ENCODE measurements at places on chromosomes 13 and 19.

- no peak for DNase-seq
These were observed 1434.7 kb downstream of the SLITRK1 start for GRCh38 chr13:82447416-82448077.

- no peak for DNase-seq
These were observed 40.7 kb downstream of the PIN1 start for GRCh38 chr19:9875796-9876195.

- DNase-seq = no peak
These were observed 16.6 kb upstream of the IRS2 start for GRCh38 chr13:109802936-109803335.

GRCh38 chr13:25276748-25277147 is 10.5 kb downstream of the MTMR6 start:
- DNase-seq = no peak

- no peak for DNase-seq
These were observed 6.8 kb upstream of the CCDC124 start for GRCh38 chr19:17926044-17926443.

GRCh38 chr13:75334634-75335447 is 147.1 kb downstream of the TBC1D4 start:
- DNase-seq = no peak

DNA sequence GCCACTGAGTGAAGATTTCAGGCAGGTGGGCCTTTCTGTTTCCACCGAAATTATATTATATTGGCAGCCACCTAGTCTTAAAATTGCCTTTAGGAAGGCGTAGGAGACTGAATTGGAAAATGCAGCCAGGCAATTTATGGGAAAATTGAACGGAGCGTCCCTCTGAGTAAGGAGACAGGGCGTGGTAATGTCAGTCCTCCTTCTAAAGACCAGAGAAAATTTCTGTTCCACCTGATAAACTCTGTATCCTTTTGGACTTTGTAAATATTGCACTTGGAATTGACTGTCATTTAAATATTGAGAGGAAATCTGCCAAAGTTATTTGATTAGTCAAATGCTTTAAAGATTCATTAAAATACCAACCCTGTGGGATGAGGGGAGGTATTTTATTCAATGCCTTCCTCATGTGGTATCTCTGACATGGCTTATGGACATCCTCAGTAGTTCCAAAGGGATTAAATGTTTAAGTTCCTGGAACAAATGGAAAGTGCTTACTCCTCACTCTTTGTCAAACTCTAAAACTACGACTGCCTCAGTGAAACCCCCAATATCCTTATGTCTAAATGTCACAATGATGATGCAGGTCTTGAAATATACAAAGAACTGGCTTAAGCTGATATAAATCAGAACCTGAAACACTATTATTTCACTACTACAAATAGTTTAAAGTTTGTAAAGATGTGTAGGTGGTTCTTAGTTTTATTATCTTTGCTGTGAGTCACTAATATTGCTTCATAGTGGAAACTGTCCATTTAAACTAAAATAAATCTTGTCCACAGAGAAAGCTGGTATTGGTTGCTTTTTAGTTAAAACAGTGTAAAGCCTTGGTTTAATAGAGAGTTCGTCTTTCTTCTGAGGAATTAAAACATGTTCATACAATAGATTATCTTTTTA is 203.2 kb downstream of the FGF14 start:
- no peak for DNase-seq

DNA sequence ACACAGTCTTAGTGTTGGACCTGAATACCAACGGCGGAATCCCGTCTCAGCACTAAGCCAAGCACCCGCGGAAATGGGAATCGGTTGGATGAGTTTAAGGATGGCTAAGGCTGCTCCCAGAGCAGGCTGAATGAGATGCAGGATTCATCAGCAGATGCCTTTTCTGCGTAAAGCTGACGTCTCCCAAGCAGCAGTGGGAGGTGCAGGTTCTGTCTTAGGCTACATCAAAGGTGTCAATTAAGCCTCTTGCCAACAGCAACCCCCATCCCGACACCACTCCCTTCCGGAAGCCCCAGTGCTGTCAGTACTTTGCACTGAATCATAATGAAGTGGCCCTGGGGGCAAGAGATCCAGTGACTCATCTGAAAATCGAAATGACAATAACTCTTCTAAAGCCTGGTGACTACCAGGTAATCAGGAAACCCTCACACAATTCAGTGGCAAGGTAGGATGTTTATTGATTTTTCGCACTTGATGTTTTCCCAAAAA is 275.6 kb downstream of the DCLK1 start:
- DNase-seq = no peak

DNA sequence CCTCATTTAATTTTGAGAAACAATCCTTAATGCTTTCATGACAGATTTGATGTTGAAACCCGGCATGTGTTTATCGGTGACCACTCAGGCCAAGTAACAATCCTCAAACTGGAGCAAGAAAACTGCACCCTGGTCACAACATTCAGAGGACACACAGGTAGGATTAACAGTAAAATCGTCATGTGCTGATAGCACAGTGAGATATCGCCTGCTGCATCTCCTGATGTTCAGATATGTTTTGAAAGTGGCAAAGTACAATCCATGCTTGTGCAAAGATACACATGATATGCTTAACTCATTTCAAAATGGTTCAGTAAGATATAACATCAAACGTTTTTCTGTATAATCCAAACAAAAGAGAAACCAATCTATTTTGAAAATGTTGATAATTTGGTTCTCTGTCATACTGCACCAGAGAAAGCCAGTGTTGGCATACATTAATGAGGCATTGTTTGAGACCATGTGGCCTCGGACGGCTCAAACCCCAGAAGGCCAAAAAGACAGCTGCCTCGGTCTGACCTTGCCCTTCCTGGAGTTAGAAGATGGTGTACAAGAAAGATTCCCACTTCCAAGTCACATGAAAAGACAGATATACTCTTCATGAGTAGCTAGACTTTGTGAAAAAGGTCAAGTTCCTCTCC is 76.2 kb downstream of the DHRS12 start:
- DNase-seq = peak; percentile 89

- DNase-seq = peak; percentile 61
These were observed 6.9 kb downstream of the RAB8A start for GRCh38 chr19:16118489-16119033.

GRCh38 chr13:45951724-45952123 is 100.2 kb upstream of the SIAH3 start:
- DNase-seq = no peak

- no peak for DNase-seq
These were observed 36.9 kb downstream of the PABPC3 start for GRCh38 chr13:25132751-25133390.

DNA sequence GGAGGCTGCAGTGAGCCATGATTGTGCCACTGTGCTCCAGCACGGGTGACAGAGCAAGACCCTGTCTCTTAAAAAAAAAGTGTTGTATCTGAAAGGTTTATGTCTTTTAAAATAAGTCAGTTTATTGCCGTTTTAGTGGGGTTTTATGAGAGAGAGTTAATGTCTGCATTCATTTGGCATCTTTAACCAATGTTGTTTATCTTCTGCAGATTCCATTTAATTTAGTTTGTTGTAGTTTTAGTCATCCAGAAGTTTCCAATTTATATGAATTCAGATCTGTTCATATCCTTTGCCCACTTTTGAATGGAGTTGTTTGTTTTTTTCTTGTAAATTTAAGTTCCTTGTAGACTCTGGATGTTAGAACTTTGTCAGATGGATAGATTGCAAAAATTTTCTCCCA is 36.7 kb upstream of the LPAR6 start:
- no peak for DNase-seq
